ENCODE measurements at places on chromosomes 3 and 15.

DNA sequence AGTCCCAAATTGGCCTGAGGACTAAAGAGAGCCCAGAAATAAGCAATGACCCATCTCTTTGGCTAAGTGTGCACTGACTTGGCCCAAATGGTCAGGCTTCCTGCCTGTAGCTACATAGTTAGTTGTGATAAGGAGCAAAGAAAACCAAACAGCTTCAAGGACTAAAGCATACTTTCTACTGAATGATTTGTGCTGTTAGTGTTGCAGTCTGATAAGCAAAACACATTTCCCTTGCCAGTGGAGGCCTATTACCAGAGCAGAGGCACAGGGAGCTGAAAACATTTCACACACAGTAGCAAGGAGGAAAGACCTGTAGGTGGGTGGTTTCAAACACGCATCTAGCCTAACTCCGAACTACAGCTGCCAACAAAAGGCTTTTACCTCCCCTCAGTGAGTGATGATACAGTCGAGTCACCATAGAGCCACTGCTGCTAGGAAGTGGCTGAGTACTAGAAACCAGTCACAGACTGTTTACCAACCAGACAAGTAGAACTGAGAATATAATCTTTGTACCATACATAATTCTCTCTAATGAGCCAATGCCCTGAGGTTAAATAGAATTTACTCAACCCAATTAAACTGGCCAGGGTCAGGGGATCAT, 222.3 kb upstream of the THBS1 start:
- DNase-seq = no peak

DNA sequence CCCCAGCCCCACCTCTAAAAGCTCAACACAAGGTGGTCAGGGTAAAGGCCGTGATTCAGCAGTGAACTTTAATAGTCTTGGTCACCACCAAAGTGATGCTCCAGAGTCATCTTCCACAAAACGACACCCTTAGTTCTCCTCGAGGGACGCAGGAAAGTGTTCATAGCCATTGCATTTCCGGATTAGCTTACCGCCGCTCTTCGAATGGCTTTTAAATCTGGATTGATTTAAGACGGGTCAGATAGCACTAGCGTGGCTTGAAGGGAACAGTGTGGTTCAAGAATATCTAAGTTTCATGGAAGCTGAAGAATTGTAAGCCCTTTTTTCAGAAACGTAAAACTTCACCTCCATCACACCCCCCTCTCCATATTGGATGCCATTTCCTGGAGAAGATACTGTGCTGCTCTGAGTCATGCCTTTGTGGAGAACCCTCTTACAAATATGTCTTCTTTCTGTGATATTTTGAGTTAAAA, 829 bp downstream of the RNF7 start:
- DNase-seq = no peak

DNA sequence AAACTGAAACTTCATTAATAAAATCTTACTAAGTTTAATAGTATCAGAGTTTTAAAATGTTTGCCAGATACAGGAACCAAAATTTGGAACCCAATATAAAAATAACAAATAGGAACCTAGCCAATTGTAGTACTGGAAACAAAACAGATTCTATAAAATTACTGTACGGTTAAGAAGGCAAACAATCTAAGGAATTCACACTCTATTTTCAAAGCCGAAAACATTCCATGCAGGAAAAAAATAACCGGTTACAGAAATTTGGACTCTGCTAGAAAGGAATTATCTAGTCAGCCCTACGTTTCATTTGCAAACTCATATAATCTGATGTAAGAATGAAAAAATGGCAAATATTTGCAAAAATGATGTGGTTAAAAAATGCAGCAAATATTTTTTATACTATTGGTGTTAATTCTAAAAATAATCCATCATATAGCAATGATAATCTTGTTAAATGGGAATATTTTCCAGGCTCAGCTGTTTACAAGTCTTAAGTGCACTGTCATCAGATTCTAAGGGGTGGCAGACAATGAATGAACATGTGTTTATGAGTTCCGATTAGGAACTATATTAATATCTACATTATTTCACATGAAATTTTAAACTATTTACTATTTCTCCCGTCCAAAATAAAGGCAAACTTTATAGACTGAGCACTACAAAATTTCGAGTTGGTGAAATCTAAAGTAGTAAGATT, 58.1 kb downstream of the DCBLD2 start:
- no peak for DNase-seq

GRCh38 chr3:107745354-107745753, 222.6 kb downstream of the BBX start:
- no peak for DNase-seq

GRCh38 chr3:174170248-174170647, 688.9 kb upstream of the NAALADL2 start:
- DNase-seq = no peak

DNA sequence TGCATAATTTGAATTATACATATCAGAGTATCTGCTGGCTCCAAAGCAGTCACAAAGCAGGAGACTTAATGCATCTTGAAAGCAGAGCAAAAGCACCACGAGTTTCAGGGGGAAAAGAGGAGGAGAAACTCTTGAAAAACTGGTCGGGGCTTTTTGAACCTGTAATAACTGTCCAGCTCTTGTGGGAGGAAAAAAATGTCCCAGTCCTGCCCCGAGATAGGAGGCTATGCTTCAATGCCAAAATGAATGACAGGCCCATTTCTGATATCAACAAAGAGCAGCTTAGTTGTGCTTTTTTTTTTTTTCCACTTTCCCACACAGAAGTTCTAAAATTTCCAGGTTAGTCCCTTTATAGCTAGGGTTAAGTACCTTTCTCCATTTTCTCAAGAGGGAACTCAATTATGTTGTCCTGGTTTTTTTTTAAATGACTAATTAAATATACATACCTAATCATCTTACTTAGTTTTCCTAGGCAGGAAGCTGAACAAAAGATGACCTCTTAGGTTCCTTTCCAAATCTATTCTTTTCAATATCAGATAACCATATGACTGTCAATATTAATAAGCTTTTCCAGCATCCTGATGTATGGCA, 120.2 kb downstream of the TFDP2 start:
- DNase-seq = no peak

GRCh38 chr3:148466980-148467740, 230.5 kb upstream of the AGTR1 start:
- DNase-seq = no peak

DNA sequence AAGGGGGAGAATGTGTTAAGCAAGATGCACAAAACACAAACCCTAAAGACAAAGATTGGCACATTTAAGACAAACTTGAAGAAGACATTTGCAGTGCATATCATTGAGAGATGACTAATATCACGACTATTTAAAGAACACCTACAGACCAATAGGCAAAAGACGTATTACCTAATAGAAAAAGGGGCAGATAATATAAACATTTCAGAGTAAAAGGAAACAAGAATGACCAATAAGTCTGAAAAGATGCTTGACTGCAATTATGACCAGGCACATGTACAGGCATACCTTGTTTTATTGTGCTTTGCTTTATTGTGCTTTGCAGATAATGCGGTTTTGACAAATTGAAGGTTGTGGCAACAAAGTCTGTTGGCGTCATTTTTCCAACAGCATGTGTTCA, 4.9 kb downstream of the HACD3 start:
- no peak for DNase-seq

DNA sequence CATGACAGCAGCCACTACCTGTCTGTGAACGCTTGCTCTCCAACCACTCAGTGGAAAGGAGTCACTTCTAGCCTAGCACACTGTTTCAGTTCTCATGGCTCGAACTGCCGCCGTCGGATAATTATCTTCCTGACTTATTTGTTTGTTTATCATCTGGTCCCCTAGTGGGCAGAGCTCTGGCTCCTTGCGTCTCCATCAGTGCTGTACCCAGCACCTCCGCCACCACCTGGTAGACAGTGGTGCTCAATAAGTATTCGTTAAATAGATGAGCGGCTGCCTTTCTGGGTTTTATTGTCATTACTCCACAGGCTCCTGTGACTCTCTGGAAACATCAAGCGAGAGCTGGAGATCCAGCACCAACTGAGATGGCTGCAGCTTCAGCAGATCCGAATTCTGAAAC, 297.5 kb downstream of the NTRK3 start:
- DNase-seq = no peak

DNA sequence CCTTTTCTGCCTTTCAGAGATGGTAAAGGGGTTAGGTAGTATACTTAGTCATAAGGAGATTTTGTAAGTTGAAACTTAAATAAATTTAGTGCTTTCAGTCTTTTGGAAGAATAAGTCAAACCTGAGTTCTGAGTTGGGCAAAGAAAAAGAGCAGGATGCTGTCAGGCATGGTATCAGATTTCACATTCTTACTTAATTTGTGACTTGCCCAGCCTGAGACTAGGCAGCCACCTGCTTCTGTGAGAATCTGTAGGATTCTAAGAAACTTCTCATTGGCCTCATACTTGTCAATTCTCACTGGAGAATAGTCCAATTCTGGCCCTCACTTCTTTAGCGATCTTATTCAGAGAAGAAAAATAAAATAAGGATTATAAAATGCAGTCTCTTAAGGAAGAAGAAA, 577.5 kb downstream of the DIPK2A start:
- no peak for DNase-seq

- no peak for DNase-seq
Observed at GRCh38 chr3:129291236-129291886, 12.7 kb downstream of the HMCES start.

- no peak for DNase-seq
Observed at GRCh38 chr15:24766511-24767133, 91.0 kb downstream of the NPAP1 start.

GRCh38 chr3:30873671-30874070, 20.8 kb downstream of the GADL1 start:
- DNase-seq = no peak

DNA sequence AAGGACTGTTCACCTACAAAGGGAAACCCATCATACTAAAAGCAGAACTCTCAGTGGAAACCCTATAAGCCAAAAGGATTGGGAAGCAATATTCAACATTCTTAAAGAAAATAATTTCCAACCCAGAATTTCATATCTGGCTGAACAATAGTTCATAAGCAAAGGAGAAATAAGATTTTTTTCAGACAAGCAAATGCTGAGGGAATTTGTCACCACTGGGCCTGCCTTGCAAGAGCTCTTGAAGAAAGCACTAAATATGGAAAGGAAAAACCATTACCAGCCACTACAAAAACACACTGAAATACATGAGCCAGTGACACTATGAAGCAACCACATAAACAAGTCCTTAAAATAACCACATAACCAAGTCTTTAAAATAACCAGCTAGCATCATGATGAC, 28.9 kb upstream of the DCBLD2 start:
- DNase-seq = no peak

- no peak for DNase-seq
Observed at GRCh38 chr3:133055339-133055738, 17.1 kb downstream of the TMEM108 start.

GRCh38 chr15:68818769-68819494, 1.8 kb downstream of the ANP32A start:
- peak; percentile 62 for DNase-seq

- no peak for DNase-seq
Observed at GRCh38 chr3:179093807-179094206, 22.2 kb upstream of the ZMAT3 start.

GRCh38 chr3:36373084-36373483, 7.2 kb upstream of the STAC start:
- no peak for DNase-seq

DNA sequence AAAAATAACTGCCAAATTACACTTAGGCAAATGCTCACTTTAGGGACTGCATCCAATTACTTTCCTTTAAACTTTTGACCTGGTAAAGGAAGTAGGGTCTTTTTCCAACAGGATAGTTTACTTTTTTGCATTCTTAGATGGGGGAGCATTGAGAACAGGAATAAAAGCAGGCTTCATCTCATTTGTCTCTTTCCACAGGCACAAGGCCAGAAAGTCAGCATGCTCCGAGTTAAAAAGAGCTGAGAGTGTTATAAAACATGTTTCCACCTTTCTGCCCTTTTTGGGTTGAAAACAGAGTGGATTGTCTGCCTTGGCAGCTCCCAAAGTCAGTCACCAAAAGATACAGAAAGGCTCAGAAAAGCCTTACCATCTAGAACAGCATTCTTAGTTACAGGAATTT, 404.9 kb upstream of the ALCAM start:
- no peak for DNase-seq

GRCh38 chr3:53863145-53863544, 16.8 kb downstream of the IL17RB start:
- DNase-seq = no peak

DNA sequence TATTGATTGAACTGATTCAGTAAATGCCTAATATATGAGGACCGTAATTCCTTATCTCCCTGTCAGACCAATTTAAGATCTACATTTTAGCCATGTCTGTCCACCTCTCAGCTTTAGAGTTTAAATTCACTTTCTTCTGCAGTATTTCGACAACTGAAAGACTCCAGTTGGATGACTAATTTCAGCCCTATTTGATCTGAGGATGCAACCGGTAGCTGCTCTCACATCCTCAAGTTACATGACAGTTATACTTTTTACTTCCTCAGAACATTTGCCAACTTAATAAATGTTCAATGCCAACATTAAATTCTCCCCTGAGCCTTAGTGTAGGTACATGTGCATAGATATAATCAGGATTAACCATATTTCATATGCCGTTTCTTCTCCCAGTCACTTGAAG, 2.5 kb upstream of the HHLA2 start:
- DNase-seq = no peak

- DNase-seq = no peak
Observed at GRCh38 chr3:152276681-152277080, 8.0 kb downstream of the MBNL1 start.

DNA sequence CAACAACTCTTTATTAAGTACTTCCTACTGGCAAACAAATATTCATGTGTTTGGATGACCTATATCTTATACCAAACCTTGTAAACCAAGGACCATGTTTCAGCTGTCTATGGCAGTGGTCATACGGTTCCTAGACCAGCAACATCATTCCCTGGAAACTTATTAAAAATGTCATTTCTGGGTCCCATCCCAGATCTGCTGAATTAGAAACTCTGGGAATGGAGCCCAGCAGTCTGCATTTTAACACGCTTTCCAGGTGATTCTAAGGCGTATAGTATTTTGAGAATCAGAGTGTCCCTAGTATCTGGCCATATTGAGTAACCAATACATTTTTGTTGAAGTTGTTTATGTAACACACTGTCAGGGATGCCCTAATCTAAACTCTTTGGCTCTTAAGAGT, 363.4 kb upstream of the LRRC3B start:
- DNase-seq = no peak

DNA sequence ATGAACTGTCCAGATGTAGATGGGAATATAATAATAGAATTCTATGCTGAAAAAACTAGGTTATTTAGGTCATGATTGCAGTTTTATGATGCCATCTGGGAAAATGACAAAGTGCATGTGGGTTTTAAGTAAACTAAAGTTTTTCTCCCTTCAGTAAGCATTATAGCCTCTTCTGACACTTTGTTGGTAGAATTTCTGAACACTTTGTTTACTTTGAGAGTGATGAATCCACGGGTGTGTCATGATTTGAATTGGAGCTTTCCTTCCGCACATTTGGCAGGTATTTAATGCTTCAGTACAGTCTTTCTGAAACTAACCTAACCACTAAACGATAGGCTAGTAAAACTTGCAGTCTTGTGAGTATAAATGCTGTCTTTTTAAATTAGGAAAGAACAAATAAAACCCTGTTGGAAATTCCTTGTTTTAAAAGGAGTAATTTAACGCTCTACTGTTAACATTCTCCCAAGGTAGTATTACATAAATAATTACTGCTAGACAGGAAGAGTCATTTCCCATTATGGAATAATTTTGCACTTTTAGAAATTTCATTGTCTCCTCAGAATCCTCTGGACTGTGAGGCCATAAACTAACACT, 7.0 kb downstream of the FILIP1L start:
- DNase-seq = no peak

Measured in stimulated activated naive B cell treated with anti-CD40 and anti-IgM and Interleukin-4, amounts not matched to agents 10 μg/mL and 1 μg/mL and 100 μg/mL, for 72 hours (primary cell).